ENCODE measurements at places on chromosomes 13 and 19. TPM values are rescaled to one million over a fixed set of nuclear protein-coding genes. Genes with fewer than 3 reads are reported as not detected.

DNA sequence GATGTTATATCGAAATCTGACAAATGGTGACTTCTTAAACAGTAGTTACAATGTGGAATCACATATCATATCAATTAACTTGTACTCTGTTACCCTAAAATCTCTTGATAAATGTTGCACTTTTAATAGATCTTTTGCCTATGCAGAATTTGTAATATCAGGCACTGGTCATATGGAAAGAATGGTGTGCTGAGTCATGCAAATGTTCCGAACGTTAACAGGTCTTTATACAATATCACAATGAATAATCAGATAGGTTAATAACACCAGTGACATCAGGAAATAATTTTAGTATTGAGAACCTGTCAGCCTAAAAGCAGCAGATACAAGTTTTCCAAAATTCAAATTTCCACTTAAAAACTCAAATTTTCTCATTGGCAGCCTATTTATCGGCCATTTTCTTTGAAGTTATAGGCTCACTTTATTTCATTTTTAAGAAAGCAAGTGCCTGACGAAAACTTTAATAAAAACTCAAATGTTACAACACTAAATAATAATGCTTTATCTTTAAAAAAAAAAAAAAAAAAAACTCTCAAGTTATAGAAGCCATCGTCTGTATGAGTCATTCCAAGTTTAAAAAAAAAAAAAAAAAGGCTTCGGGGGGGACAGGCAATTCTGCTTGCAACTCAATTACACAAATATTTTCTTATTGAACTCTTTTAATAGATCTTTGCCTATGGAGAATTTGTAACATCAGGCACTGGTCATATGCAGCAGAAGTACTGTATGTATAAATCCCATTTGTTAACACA, 180.9 kb downstream of the DIAPH3 start:
- no peak for DNase-seq

GRCh38 chr13:95842898-95843297, 166.0 kb downstream of the DNAJC3 start:
- no peak for DNase-seq

DNA sequence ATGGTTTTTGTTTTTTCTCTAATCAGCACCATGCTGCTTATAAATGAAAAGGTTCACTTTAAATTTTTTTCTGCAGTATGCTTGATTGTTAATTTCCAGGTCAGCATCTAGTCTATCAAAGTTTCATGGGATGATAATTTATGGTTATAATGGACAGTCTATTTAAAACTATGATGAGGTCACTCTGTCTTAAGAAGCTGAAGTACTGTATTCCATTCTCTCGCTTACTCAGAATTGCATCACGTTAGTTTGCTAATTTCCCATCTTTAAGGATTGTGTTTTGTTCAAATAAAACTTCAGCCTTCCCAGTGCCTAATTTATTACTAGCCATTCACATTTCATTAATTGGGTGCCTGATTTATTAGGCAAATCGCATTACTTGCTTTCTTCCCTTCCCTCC, 94.3 kb downstream of the GPC6 start:
- no peak for DNase-seq

GRCh38 chr19:56085571-56086275, 35.4 kb downstream of the ZNF787 start:
- no peak for DNase-seq

GRCh38 chr13:42981317-42981716, 10.7 kb downstream of the EPSTI1 start:
- no peak for DNase-seq

- DNase-seq: no peak
Measured at GRCh38 chr19:41339936-41340335, 13.8 kb downstream of the TGFB1 start.

The MIA gene
- not detected for total RNA-seq

The KLK11 gene
- not detected for total RNA-seq

DNA sequence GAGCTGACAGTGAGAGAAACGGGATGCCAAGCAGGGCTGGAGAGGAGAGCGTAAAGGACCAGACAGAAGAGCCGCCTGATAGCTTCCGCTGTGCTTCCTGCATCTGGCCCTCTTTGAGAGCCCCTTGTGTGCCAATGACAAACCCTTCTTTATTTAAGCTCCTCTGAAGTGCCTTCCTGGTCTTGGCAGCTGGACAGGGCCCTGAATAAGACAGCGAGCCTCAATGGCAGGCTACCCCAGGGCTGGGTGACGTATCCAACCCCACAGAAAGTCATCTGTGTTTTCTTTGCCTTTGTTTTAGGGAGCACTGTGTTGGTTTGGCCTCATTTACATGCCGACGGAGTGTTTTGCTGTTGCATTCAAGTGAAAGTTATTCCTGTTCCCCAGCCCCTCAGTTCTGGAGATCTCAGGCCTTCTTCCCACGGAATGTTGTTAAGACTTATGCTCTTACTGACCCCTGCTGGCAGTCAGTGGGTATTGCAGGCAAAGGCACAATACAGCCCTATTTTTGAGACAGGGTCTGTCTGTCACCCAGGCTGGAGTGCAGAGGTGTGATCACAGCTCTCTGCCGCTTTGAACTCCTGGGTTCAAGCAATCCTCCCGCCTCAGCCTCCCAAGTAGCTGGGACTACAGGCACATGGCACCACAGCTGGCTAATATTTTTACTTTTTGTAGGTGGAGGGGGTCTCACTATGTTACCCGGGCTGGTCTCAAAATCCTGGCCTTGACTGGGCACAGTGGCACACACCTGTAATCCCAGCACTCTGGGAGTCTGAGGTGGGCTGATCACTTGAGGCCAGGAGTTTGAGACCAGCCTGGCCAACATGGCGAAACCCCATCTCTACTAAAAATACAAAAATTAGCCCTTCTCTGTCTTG, 16.8 kb downstream of the CCL25 start:
- DNase-seq: no peak

GRCh38 chr19:45529420-45529785, 22.1 kb downstream of the VASP start:
- DNase-seq: no peak

DNA sequence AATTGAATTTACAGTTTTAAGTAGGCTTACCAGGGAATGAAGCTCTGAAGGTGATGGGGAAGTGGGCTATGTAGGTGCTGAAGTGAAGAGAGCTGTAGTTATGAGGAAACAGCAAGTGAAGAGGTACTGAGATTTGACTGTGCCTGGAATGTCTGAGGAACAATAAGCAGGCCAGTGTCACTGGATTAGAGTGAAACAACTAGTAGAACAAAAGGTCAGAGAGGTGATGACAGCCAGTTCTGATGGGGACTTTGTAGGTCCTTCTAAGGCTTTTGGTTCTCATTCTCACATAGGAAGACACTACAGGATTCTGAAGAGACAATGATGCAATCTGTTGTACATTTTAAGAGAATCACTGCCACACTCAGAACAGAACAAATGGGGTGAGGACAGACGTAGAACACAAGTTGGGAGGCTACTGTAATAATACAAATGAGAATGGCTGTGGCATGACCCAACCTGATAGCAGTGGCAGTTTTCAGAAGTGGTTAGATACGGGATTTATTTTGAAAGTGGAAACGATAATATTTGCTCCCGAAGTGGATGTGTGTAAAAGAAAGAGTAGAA, 130.8 kb downstream of the MYCBP2 start:
- DNase-seq: no peak

The TTC9B gene
- not detected for total RNA-seq

DNA sequence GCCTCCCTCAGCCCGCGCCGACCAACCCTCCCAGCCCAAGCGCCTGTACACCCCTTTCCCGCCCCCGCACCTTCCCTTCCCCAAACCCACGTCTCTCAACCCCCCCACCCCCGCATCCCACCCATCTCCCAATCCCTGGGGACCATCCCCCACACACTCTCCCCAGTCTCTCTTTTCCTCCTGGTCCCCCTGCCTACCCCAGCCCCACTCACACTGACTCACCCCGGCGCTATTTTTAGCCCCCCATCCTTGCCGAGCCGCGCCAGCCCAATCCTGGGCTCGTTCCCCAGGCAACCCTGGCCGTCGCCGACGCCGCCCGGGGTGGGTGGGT, 11.7 kb downstream of the CIC start:
- no peak for DNase-seq

The EPS8L1 gene
- 1.9 TPM for total RNA-seq

The SYNGR4 gene
- not detected for total RNA-seq

- no peak for DNase-seq
Measured at GRCh38 chr19:31232180-31232579, 117.1 kb downstream of the TSHZ3 start.

GRCh38 chr13:80454245-80454644, 113.3 kb upstream of the SPRY2 start:
- DNase-seq: no peak

The PSG7 gene
- total RNA-seq: not detected

- no peak for DNase-seq
Measured at GRCh38 chr13:51308781-51309180, 30.7 kb upstream of the SERPINE3 start.

The ABCC4 gene
- total RNA-seq: 4.0 TPM

GRCh38 chr13:113979791-113980471, 6.1 kb upstream of the C13orf46 start:
- DNase-seq: no peak

- no peak for DNase-seq
Measured at GRCh38 chr13:34383728-34384127, 558.3 kb upstream of the NBEA start.

The OR7D2 gene
- 0.08 TPM for total RNA-seq

DNA sequence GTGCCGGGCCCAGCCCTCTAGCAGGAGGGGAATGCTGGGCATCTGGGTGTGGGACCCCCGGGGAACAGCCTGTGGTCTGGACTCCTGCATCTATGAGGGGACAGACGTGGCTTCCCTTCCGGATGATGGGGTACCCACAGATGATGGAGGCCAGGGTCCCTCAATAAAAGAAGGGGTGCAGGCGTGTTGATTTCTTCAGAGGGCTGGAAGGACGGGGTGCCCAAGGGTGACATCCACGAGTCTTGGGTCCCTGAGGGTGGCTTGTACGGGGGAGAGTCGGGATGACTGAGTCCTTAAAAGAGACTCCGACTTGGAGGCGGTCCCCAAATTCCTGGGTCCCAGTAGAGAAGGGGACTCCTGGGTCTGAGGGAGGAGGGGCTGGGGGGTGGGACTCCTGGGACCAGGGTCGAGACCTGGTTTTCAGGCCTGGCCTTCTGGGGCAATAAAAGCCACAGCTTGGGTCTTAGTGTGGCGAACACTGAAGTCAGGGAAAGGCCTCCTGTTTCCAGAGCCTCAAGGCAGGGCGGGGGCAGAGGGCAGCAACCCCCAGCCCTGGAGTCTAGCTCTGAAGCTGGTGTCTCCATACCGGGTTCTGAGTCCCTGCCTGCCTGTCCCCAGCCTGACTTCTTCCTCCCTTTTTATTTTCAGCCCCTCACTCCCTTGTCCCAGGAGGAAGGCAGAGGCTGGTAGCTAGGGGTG, 459 bp upstream of the GRIN2D start:
- DNase-seq: no peak

GRCh38 chr19:45352914-45353796, 12.6 kb downstream of the KLC3 start:
- DNase-seq: no peak

The ELAVL3 gene
- total RNA-seq: 0.35 TPM

The HCST gene
- total RNA-seq: 6.3 TPM

The SCEL gene
- total RNA-seq: not detected

DNA sequence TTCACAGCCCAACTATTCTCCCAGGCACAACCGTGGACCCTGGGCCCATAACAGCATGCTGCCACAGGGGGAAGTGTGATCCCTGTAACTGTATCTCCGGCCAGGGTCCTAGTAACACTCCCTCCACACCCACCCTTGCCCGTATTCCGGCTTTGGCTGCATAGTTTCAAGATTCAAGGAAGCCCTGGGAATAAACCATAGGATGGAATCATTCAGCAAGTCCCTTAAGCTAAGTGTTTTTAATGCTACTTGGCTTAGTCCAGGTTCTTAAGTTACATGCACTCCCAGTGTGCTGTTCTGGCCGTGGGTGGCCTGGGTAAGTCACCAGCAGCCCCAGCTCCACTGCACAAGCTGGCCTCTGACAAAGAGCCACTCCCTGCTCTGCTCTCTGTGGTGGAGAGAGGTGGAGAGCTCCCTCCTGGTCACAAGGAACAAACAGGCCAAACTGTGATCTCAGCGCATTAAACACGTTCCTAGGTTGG, 532.4 kb upstream of the SGCG start:
- DNase-seq: no peak

The IRF2BP1 gene
- 19.9 TPM for total RNA-seq

The GRIN2D gene
- total RNA-seq: 0.38 TPM

GRCh38 chr19:1082928-1083816, 12.0 kb downstream of the POLR2E start:
- peak; percentile 67 for DNase-seq

The KLK4 gene
- total RNA-seq: not detected

- DNase-seq: no peak
Measured at GRCh38 chr19:42092350-42092749, 16.4 kb downstream of the ZNF574 start.
